Right renal pelvis (tissue), 4 donors: ENCODE measurements at places on chromosomes 2 and 18. TPM values are rescaled to one million over a fixed set of nuclear protein-coding genes. Genes with fewer than 3 reads are reported as not detected.

DNA sequence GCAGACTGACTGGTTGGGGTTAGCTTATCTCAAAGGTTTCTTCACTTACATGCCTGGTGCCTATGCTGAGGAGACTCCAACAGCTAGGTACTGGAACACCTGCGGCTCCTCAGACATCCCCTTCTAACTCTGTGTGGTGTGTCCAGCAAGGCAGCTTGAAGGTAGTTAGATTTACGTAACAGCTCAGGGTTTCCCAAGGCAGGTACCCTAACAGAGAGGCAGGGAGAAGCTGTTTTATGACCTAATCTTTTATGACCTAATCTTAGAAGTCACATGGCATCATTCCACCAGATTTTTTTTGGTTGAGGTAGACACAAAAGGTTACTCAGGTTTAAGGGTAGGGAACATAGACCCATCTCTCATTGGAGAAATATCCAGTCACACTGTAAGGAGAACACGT lies 17.4 kb upstream of the PAPOLG start:
- no peak for DNase-seq

GRCh38 chr2:176960736-176961520 lies 251.7 kb upstream of the HNRNPA3 start:
- no peak for DNase-seq

Gene CCDC85A
- 2.2 TPM for polyA plus RNA-seq

Gene GCG
- polyA plus RNA-seq, result not detected

Gene CTNNA2
- polyA plus RNA-seq, result 4.4 TPM
